ENCODE measurements at places on chromosomes 2 and 18.

GRCh38 chr2:24926602-24927252 lies 6.7 kb upstream of the ADCY3 start:
- DNase-seq: no peak

GRCh38 chr2:112881217-112881985 lies 29.6 kb upstream of the IL37 start:
- no peak for DNase-seq

DNA sequence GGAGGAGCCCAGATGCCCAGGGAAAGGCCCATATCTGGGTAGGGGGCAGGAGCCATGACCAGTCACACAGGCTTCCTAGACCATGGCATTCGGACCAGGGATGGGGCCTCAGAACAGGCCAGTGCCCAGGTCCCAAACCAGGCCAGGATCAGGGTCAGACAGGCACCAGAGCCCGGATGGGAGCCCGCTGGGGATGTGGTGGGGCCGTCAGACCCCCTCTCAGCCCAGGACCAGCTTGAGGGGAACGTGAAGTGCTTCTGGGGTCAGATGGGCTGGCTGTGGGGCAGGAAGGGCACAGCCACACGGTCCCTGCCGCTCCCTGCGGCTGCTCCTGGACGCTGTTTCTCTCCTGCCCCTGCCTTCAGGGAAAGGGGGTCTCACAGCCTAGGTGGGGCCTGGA lies 39.1 kb downstream of the SNED1 start:
- no peak for DNase-seq

DNA sequence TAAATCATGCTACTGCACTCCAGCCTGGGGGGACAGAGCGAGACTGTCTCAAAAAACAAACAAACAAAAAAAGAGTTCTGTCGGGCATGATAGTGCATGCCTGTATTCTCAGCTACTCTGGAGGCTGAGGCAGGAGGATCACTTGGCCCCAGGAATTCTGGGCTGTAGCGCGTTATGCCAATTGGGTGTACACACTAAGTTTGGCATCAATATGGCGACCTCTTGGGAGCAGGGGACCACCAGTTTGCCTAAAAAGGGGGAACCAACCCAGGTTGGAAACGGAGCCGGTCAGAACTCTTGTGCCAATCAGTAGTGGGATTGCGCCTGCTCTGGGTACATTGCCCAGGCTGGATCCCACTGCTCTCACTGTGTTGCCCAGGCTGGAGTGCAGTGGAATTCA lies 49.7 kb downstream of the SDC1 start:
- no peak for DNase-seq

DNA sequence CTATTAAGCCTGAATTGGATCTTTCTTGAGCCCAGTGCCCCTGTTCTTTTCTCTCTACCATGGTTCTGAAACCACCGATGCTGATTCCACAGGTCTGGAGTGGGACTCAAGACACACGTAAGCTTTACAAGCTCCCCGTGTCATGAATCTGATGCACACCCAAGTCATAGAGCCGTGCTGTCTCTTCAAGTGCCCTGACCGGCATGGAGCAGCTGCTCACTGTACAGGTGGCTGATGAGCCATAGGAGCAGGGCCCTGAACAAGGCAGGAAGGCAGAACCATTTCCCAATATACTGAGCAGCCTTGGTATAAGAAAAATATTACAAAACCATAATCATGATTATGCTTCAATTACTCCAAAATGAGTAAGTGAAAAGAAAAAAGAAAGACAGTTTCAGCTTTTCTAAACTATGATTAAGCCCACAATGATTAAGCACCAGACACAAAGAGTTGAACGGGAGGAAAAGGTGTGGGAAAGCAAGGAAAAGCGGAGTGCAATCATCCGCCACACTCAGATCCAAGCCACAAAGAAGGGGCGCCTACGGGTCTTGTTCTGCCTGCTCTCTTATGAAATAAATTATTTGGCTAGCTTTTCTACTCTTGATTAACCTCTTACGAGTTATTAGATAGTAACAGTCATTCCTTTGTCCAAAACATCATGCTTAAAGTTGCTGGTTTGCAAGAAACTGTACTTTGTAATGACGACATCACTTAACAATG lies 41.7 kb downstream of the NOL10 start:
- no peak for DNase-seq

DNA sequence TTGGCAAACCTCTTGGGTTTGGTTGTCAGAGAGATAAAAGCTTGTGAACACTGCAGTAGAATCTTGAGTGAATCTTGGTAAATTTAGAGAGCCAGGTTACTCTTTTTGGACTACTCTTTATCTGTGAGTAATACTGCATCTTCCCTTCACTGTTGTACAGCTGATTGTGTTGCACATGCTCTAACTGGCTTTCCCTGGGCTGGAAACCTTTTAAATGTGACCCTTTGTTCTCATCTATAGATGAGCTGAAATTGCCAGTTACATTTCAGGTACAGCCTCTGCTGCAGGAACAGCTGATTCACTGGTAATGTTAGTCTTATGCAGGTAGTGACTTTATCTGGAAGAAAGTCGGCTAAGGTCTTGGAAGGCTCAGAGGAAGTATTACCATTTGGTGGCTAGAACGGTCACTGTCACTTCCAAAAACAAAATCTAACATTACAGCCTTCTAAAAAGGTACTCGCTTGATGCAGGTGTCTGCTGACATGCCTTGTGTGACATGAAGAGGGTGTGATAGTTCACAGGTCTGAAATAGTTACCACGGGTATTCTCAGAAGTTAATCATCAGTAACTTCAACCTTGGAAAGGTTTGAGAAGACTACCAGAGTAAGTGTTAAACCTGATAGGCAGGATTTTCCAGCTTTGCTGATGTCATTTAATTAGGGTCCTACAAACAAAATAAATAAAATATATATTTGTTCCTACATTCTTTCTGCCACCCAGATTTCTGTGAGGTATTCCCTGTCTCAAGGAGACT lies 851.1 kb downstream of the SLC4A3 start:
- DNase-seq: no peak

DNA sequence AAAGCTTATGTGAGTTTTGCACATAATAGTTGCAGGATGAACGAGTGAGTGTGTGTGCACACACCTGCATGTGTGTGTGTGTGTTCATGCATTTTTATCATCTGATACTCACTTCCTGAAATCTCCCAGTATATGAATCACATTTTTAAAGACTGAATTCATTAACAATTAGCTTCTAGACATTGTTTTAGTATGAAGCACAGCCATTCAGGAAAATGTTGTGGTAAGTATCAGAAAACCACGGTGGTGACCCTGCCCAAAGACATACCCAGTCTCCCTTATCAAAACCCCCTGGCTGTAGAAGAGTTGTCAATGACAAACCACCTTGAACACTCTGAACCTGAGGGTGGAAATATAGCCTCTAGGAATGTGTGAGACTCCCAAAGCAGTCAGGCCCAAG lies 220.8 kb downstream of the ALK start:
- DNase-seq: no peak

- DNase-seq: no peak
Measured at GRCh38 chr18:48492880-48493279, 46.0 kb upstream of the CTIF start.

- DNase-seq: no peak
Measured at GRCh38 chr2:6196449-6196848, 504.3 kb downstream of the SOX11 start.

DNA sequence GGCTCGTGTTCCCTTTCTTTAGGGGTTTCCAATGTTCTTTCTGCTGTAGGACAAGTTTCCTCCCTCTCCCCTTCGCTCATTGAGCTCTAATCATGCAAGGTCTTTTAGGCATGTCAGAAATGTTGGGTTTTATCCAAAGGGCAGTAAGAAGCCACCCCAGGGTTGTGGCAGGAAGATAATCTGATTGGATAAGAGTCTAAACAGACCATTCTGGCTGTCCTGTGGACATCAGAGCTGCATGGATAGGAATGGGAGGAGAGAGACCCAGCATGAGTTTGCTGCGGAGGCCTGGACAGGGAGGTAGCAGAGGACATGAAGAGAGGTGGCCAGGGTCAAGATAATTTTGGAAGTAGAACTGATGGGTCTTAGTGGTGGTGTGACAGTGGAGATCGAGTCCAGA lies 88.2 kb downstream of the ACKR3 start:
- no peak for DNase-seq

- DNase-seq: no peak
Measured at GRCh38 chr18:7020995-7021777, 96.4 kb downstream of the LAMA1 start.

DNA sequence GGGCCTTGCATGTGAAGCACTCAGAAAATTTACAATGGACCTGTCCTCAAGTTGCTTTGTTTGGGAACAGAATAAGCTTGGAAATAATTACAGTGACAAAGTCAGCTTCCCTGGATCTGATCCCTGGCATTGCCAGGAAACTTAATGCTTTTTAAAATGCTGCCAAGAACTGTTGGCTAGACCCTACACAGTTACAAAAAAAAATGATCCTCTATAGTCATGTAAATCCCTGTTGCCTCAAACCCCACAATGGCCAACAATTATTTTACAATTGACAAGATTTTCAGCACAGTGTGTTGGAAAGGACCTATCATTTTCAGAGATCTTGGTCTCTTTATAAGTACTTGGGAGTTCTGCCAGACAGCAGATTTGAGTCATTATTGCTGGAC lies 470.4 kb upstream of the ACVR2A start:
- DNase-seq: no peak

DNA sequence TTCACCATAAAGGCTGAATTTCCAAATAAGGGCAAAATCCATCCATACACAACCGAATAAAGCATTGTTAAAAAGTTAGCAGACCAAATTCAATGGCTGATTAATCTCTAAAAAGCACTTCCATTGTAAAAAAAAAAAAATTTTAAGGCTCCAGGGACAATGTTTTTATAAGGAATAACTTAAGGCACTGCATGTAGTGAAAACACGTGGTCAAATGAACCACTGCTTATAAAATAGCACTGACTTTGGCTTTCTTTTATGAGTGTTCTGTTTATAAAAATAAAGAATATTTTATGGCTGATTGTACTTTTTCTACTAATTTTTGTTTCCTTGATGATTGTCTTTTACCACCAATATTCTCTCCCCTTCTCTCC lies 409.3 kb upstream of the KCNH7 start:
- DNase-seq: no peak

All from NCI-H1436 treated with DMSO at 0.1 percent for 48 hours (cell line).